H1 (cell line): ENCODE measurements at places on chromosomes 3 and 15.

DNA sequence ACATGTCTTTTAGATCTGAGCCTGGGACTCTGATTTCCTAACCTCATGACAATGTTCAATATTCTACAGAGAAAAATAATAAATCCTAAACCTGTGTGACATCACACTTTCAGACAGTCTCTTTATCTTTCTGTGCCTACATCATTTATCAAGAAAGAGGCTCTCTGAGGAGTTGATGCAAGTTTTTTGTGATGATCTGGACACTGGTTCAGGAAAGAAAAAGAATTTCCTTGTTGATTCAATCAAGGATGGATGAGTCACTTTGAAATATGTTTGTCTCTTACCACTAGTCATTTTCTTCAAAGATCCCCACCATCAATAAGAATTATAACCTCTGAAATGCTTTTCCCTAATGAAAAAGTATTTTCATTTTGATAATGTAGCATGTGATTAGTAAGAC lies 404.6 kb downstream of the WDR72 start:
- DNase-seq: no peak

GRCh38 chr3:111465081-111465670 lies 76.8 kb upstream of the CD96 start:
- DNase-seq: no peak

DNA sequence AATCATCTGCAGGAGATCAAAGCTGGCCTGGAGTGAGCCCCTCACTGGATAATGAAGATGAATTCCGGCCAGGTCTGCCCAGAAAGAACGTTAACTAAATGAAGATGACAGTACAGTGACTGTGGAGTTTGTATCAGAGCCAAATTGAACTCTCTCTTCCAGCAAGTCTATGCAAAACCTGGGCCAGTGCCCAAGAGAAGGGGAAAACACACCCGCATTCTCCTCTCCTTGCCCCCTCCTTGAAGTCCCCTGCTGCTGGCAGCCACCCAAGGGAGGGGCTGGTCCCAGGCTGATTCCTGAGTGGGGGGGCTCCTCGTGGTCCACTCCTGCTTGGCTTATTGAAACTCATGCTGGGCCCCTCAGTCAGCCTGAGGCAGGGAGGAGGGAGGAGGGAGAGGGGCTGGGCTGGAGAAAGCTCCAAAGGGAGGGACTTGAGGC lies 155.7 kb downstream of the RAB11A start:
- DNase-seq: no peak

- no peak for DNase-seq
These were observed 54.9 kb downstream of the KIF9 start for GRCh38 chr3:47227678-47228077.

- DNase-seq: no peak
These were observed 4.4 kb downstream of the SLC6A6 start for GRCh38 chr3:14406766-14407165.

DNA sequence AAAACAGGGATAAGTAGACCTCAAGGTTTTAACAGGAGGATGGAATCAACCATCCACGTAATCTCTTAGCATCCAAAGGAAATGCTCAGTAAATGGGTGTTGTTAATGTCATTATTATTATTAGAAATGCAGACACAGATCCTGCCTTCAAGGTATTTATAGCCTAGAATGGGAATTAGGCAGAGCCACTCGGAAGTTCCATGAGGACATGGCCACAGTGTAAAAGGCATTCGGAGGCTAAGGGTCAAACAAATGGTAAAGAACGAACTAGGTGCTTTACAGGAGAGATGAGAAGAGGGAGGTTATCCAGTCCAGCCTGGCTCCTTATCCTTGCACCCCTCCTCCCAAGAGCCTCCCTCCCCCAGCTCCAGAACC lies 65.0 kb downstream of the SRGAP3 start:
- no peak for DNase-seq

DNA sequence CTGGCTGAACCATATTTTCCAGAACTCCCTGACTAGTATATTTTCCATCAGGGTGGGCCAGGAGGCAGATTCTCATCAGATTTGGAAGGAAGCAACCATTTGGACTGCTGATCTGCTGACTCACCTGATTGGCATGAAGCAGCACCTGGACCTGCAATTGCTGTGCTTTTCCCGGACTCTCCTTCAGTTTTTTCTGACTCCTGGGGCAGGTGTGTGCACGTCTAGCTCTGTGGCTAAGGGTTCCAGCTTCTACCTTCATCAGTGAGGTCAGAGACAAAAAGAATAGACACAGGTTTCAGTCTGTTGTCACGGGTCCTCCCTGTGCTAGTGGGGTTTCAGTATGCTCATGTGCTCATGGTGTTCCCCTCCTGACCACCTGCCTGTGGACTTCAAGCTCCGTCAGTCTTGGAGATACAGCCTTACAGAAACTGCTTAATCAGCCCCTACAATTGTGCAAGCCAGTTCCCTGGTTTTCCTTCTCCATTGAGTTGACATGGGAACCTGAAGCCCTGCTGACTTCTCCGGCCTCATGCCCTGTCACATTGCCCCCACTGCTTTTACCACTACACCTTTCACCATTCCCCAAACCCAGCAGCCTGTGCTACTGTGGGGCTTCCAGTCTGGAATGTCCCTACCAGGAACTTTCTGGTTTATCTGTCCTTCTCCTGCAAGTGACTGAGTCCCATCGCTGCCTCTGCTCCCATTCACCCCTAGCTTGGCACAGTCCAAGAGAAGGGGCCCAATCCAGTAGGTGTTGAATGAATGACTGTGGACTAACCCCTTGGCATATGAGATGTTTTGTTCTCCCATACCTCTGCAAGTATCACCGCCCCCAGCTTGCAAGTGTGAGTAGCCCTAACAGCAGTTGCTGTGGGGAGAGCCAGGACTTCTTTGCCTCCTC lies 31.7 kb downstream of the HMCES start:
- DNase-seq: no peak

DNA sequence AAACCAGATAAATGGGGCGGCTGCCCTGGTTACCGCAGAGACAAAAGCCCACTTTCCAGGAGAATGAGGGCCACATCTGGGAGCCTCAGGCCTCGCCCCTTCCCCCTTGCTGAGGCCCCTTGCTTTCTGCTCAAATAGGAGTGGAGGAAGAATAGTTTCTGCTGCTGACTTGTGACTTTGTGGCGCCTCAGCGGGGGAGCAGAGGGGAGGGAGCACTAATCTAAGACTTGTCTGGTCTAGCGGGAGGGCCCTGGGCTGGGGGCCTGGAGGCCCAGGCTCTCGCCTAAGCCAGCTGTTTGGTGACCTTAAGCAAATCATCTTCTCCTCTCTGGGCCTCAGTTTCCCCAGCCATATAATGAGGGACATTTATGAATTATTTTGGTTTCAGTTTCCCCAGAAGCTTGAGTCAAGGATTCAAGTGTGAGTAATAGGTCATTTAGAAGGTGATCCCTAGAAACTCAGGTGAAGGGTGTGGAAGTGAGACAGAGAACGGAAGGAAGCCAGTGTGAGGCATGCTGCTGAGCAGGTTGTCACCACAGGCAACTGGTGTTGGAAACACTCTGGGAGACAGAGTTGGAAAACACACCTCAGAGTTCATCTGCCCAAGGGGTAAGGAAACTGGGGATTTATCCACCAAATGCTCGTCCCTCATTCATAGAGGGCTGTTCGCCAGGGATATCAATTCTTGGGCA lies 25.9 kb upstream of the SMAD3 start:
- DNase-seq: peak; percentile 66

DNA sequence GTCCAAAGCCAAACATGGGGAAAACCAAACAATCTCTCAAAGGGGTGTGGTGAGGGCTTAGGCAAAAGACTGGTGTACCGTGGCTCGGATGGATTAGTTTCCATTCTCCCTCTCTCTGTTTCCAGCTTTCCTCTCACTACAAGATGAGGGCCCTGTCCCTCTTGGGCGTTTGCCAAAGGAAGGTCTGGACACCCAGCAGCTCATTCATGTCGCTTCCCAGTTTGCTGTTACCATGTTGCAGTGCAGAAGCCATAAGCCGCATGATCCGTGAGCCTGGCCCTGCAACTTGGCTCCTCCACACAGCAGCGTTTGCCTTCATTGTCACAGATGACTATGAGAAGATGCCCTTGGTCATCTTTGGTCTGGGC lies 92.2 kb downstream of the APBA2 start:
- DNase-seq: no peak

DNA sequence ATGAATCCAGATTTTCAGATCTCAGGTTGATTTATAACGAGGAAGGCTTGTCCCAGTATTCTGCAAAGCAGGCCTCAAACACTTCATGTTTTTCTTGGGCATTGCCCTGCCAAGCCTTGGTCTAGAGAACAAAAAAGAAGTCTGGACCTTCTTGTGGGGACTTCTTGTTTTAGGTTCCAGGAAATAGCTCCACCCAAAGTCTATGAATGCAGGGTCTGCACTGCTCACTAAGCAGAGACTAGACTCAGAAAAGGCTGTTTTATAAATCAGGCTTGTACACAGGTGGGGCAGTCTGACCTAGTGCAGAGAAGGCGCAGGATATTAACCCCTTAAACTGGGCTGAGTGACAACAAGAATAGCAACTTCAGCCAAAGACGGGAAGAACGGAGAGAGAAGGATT lies 44.3 kb downstream of the GLB1 start:
- no peak for DNase-seq

DNA sequence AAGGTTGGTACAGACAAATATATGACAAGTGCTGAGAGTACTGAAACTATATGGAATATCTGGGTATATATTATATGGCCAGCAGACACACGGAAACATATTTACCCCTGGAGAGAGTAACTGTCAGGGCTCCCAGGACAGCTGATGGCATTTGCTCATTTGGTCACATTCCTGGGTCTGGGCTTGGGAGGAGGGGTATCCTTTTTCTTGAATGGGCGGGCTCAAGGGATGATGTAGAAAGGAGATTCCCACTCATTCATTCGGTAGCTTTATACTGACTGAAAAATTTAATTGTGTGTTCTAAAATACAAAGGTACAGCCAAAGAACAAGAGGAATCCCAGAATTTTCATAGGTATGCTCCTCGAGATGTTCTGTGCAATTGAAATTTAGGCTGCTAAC lies 131.0 kb downstream of the KCNAB1 start:
- DNase-seq: no peak

DNA sequence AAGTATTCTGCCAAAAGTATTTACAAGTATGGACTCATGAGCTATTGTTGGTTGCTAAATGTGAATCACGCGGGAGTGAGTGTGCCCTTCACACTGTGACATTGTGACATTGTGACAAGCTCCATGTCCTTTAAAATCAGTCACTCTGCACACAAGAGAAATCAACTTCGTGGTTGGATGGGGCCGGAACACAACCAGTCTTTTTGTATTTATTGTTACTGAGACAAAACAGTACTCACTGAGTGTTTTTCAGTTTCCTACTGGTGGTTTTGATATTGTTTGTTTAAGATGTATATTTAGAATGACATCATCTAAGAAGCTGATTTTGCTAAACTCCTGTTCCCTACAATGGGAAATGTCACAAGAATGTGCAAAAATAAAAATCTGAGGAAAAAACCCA lies 30.3 kb downstream of the SYNM start:
- no peak for DNase-seq

- no peak for DNase-seq
These were observed 137.2 kb downstream of the DOCK3 start for GRCh38 chr3:50811893-50812292.

- DNase-seq: no peak
These were observed 54.9 kb downstream of the NSUN3 start for GRCh38 chr3:94117729-94118128.

DNA sequence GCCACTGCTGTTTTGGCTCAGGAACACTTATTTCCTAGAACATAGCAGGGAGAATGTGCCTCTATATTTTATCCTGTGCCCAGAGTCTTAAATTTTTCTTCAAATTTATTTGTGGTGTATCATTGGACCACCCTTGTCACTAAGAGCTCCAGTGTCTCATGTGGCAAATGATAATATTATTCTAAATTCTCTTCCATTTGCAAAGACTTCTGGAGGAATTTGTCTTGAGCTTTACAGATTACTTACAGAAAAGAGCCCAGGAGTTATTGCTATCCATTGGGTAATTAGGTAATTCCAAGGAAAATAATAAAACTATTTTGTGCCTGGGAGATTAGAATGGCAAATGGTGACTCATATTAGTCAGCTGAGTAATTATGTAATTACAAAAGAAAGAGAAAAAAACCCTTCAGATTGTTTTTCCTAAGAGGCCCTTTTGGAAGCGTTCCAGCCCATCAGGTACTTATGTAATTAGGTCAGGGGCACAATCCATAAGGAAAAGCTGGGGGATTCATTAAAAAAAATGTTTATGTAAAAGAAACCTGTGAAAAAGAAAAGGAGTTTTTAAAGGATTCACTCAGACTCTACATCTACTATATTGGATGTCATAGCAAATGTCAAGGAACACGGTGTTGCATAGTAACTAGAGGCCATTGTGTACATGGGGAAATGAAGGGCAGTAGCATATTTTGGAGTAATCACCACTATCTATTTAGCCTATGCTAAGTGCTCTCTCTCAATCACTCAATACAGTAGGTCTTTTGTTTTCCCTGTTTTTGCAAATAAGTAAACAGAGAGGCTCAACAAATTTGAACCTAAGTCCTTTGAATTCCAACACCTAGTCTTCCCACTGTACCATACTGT lies 380.9 kb upstream of the RARB start:
- DNase-seq: no peak

DNA sequence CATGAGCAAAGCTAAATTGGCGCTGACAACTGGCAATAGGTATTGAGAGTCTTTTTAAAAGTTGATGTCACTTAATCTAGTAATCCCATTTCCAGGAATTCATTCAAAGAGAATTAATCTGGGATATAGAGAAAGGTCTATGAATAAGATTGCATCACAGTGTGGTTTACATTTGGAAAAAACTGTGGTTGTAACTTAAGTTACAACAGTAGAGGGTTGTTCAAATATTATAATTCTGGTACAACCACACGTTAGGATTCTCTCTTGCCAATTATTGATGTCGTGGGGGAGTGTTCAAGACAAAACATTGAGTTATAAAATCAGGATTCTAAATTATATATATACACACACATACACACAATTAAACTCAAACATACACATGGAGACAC lies 79.8 kb downstream of the LIPC start:
- DNase-seq: no peak

GRCh38 chr3:66477856-66478255 lies 23.0 kb downstream of the LRIG1 start:
- no peak for DNase-seq

DNA sequence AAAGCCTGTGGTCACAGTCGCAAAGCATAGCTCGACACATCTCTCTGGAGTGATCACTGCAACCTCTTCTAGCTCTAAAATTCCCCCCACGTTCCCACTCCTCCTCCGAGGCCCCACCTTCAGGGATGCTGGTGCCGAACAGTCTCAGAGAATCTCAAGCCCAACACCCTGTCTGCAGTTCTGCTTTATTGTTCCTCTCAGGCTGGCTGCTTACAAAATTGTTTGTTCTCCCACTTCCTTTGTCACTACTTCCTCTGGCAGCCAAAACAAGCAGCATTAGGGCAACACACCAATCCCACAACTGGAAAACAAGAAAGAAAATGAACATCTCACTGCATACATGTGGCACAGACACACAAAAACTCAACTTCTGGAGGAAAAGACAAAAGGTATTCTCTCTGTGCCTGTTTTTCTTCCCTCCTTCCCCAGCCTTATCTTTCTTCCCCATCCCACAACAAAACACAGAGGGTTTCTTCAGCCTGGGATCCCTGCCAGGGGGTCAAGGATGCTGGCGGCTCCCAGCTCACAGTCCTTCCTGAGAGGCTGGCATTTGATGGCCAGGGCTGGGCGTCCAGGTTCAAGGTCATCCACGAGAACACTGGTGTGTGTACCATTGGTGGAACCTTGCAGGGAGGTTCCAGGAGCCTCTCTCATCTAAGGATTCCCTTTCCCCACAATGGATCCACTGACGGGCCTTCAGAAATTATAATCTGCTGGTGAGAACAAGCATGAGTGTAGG lies 108.4 kb downstream of the TMCO5A start:
- no peak for DNase-seq

- no peak for DNase-seq
These were observed 93.0 kb downstream of the NPTN start for GRCh38 chr15:73540161-73540560.
